A549 treated with CpdA at 1 μM for 4 hours (cell line): ENCODE measurements at places on chromosomes 3 and 15. TPM values are rescaled to one million over a fixed set of nuclear protein-coding genes. Genes with fewer than 3 reads are reported as not detected.

Gene GDPGP1
- 5.0 to 8.1 TPM (median 6.1 TPM) in 5 replicates for total RNA-seq

Gene HRG
- 0.02 TPM in 1 of 5 replicates, not detected in the others for total RNA-seq

Gene PTPRG
- total RNA-seq: 1.9 to 2.7 TPM (median 2.6 TPM) in 5 replicates

Gene GATA2
- 4.1 to 5.5 TPM (median 5.5 TPM) in 5 replicates for total RNA-seq

Gene EXD1
- 0.06 to 0.12 TPM (median 0.10 TPM) in 3 of 5 replicates, not detected in the others for total RNA-seq

Gene CDHR4
- 0.16 to 0.53 TPM (median 0.40 TPM) in 5 replicates for total RNA-seq

Gene RCCD1
- total RNA-seq: 19.4 to 55.3 TPM (median 34.3 TPM) in 5 replicates

Gene ZNF774
- 0.68 to 1.8 TPM (median 1.3 TPM) in 5 replicates for total RNA-seq

Gene AP2M1
- total RNA-seq: 295 to 329 TPM (median 316 TPM) in 5 replicates

Gene KBTBD13
- total RNA-seq: not detected in 5 replicates

Gene FBXW12
- not detected in 5 replicates for total RNA-seq

Gene EPHB1
- total RNA-seq: 0.05 to 0.37 TPM (median 0.16 TPM) in 4 of 5 replicates, not detected in the other

Gene CFAP91
- 0.21 to 0.40 TPM (median 0.34 TPM) in 3 of 5 replicates, not detected in the others for total RNA-seq

Gene ITGA11
- 2.7 to 8.7 TPM (median 5.3 TPM) in 5 replicates for total RNA-seq

Gene CAMK2N2
- total RNA-seq: 0.77 to 1.8 TPM (median 1.4 TPM) in 5 replicates

Gene ATP13A5
- total RNA-seq: not detected in 5 replicates

Gene MEX3B
- 4.3 to 6.4 TPM (median 4.7 TPM) in 5 replicates for total RNA-seq

Gene TMEM207
- total RNA-seq: not detected in 5 replicates

Gene NRG4
- 0.73 to 2.2 TPM (median 1.4 TPM) in 5 replicates for total RNA-seq

Gene VEPH1
- 0.07 to 0.10 TPM in 2 of 5 replicates, not detected in the others for total RNA-seq

Gene ATP8B4
- 0.67 to 1.5 TPM (median 0.84 TPM) in 5 replicates for total RNA-seq

Gene PPP1R14D
- total RNA-seq: 0.20 to 0.32 TPM in 2 of 5 replicates, not detected in the others

Gene LAMB2
- 75.5 to 100.0 TPM (median 84.8 TPM) in 5 replicates for total RNA-seq

Gene DPPA2
- not detected in 5 replicates for total RNA-seq

Gene CCDC39
- not detected in 5 replicates for total RNA-seq

Gene HIGD2B
- total RNA-seq: not detected in 5 replicates

Gene IL17RC
- 12.1 to 14.7 TPM (median 13.1 TPM) in 5 replicates for total RNA-seq

Gene SLC28A1
- 0.02 to 0.06 TPM (median 0.05 TPM) in 3 of 5 replicates, not detected in the others for total RNA-seq

Gene FSIP1
- total RNA-seq: 0.47 to 1.1 TPM (median 0.65 TPM) in 5 replicates

Gene REC114
- total RNA-seq: not detected in 5 replicates

Gene PYGO1
- total RNA-seq: 6.5 to 8.3 TPM (median 6.9 TPM) in 5 replicates

Gene SCAMP5
- 13.8 to 15.2 TPM (median 14.6 TPM) in 5 replicates for total RNA-seq

Gene RBP2
- not detected in 5 replicates for total RNA-seq

Gene PRTG
- total RNA-seq: 8.2 to 11.0 TPM (median 10.2 TPM) in 5 replicates

Gene HYKK
- total RNA-seq: 5.5 to 9.0 TPM (median 6.7 TPM) in 5 replicates

Gene SCG3
- total RNA-seq: 0.05 TPM in 1 of 5 replicates, not detected in the others

Gene TRH
- total RNA-seq: not detected in 5 replicates

Gene SHC4
- total RNA-seq: 0.66 to 1.6 TPM (median 0.85 TPM) in 5 replicates

Gene GABRR3
- total RNA-seq: not detected in 5 replicates

Gene CLDN18
- total RNA-seq: not detected in 5 replicates

Gene CNTN6
- not detected in 5 replicates for total RNA-seq

Gene PRR20G
- 0.05 to 0.21 TPM (median 0.13 TPM) in 4 of 5 replicates, not detected in the other for total RNA-seq

Gene GPR176
- total RNA-seq: 11.0 to 13.9 TPM (median 11.3 TPM) in 5 replicates

Gene CCDC54
- total RNA-seq: not detected in 5 replicates

Gene BMF
- total RNA-seq: 1.6 to 3.0 TPM (median 1.8 TPM) in 5 replicates

Gene TMEM45A
- total RNA-seq: 2.1 to 3.8 TPM (median 2.9 TPM) in 5 replicates

Gene SERINC4
- total RNA-seq: 0.05 to 0.12 TPM (median 0.08 TPM) in 4 of 5 replicates, not detected in the other

Gene SLC28A2
- total RNA-seq: not detected in 5 replicates

Gene TTBK2
- total RNA-seq: 1.5 to 2.2 TPM (median 1.8 TPM) in 5 replicates

Gene KNL1
- 5.0 to 10.1 TPM (median 7.3 TPM) in 5 replicates for total RNA-seq

Gene PDCD7
- 25.7 to 29.9 TPM (median 26.4 TPM) in 5 replicates for total RNA-seq

Gene BAHD1
- 10.5 to 12.7 TPM (median 11.5 TPM) in 5 replicates for total RNA-seq

Gene ZDHHC23
- 3.3 to 3.6 TPM (median 3.5 TPM) in 5 replicates for total RNA-seq

Gene GOLGA8T
- 0.90 to 1.6 TPM (median 1.4 TPM) in 5 replicates for total RNA-seq

Gene AMT
- 0.09 to 0.38 TPM (median 0.35 TPM) in 4 of 5 replicates, not detected in the other for total RNA-seq

Gene LYZL4
- not detected in 5 replicates for total RNA-seq

Gene SLC12A1
- not detected in 5 replicates for total RNA-seq

Gene C2CD4A
- 0.02 to 0.05 TPM (median 0.04 TPM) in 4 of 5 replicates, not detected in the other for total RNA-seq

Gene SLC9C1
- not detected in 5 replicates for total RNA-seq
